ENCODE measurements at places on chromosomes 16 and 17.
A peak's percentile ranks its signal among the peaks of the same experiment; 100 is the strongest.

DNA sequence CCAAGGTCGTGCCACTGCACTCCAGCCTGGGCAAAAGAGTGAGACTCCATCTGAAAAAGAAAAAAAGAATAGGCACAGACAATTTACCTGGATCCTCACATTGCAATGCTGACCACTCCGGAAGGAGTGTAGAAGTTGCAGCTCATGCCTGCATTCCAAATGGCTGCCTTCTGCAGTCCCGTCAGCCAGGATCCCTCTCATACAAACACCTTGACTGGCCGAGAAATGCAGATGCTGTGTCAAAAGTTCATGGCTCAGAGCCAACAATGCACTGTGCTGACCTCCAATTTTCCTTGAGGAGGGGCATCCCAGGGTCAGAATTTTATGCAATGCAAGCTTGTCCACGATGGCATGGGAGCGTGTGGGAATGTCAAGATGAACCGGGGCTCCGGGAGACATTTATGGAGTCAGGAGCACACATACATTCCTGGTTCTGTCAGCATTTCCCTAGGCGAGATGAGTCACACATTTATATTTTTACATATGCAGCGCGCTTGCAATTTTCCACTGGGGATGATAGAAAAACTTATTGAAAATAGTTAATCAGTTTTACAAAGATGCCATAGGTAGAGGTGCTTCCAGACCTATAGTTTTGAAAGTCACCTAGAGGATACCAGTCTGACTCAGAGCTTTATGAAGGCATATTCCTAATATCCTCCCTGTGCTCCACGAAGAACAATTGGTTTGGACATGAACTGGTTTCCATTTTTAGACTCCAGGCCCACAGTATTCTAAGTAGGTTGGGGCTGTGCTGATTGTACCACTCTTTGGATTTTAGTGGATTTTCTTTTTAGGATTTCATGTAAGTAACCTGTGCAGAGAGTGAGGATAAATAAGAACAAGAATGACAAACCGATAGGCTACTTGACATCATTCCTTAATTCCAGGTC lies 614.6 kb downstream of the MAF start:
- DNase-seq: no peak

GRCh38 chr17:82019690-82020571 lies 2.7 kb downstream of the CENPX start:
- DNase-seq: peak; percentile 81

- no peak for DNase-seq
Measured at GRCh38 chr17:59558953-59559352, 6.5 kb upstream of the DHX40 start.

- DNase-seq: no peak
Measured at GRCh38 chr16:70601576-70602575, 44.5 kb upstream of the IL34 start.

- no peak for DNase-seq
Measured at GRCh38 chr16:87025676-87026075, 291.5 kb downstream of the C16orf95 start.

DNA sequence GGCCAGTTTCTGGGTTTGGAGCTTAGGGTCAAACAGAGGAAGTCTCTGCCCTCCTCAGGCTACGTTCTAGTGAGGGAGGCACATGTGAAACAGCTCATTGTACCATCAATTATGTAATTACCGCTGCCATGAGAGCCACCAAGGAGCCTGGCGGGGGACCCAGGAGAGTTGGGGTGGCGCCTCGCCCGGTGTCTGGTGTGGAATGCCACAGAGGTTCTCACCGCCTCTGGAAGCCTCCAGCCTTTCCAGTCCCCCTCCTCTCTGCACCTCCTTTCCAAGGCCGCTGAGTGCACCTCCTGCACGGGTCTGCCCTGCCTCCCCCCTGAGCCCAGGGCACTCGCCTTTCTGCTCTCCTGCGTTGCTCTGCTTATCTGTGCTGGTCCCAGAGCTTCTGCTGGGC lies 51.4 kb downstream of the SREBF1 start:
- no peak for DNase-seq

- DNase-seq: peak; percentile 77
Measured at GRCh38 chr16:3938843-3939624, 58.5 kb upstream of the CREBBP start.

GRCh38 chr17:80619535-80620235 lies 75.0 kb downstream of the RPTOR start:
- DNase-seq: no peak

DNA sequence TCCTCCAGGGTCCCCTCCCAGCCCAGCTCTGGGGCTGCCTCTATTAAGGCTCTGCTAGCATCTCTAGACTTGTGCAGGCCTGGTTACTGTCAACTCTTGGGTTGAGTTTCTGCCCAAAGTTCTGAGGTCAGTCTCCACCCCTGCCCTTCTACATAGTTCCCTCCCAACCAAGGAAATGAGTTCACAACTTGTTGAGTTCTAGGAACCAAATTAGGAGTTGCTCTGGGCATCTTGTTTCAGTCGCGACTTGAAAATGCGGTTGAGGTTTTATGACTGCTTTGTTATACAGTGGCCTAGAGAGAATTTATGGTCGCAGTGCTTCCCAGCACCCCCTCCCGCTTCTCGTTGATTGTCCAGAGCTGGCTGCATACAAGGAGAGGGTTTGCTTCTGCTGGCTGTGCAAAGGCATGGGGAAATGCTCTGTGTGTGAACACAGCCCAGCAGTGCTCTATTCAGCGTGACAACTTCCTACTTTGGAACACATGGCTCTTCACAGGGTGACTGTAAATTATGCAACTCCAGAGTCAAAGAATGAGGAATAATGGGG lies 20.2 kb downstream of the GNAO1 start:
- no peak for DNase-seq

DNA sequence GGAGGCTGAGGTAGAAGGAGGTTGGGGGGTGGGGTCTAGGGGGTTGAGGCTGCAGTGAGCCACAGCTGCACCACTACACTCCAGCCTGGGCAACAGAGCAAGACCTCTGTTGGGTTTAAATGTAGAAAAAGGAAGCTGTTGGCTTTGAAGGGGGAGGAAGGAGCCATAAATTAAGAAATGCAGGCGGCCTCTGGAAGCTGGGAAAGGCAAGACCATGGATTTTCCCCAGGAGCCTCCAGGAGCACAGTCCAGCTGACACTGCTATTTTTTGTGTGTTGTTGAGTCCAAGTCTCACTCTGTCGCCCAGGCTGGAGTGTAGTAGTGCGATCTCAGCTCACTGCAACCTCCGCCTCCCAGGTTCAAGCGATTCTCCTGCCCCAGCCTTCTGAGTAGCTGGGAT lies 15.9 kb downstream of the LITAF start:
- no peak for DNase-seq

DNA sequence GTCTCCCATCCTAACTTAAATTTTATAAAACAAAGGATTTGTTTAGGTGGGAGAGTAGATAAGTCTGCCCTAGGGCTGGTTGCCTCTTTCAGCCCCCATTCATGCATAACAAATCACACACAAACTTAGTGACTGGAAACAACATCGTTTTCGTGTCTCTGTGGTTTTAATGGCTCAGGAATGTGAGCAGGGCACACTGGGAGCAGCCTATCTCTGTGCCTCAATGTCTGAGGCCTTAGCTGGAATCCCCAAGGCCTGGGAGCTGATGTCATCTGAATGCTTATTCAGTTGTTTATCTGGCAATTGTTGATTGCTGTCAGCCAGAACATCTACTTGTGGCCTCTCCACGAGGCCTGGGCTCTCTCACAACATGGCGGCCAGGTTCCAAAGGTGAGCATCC lies 101.9 kb upstream of the HSBP1 start:
- DNase-seq: no peak

DNA sequence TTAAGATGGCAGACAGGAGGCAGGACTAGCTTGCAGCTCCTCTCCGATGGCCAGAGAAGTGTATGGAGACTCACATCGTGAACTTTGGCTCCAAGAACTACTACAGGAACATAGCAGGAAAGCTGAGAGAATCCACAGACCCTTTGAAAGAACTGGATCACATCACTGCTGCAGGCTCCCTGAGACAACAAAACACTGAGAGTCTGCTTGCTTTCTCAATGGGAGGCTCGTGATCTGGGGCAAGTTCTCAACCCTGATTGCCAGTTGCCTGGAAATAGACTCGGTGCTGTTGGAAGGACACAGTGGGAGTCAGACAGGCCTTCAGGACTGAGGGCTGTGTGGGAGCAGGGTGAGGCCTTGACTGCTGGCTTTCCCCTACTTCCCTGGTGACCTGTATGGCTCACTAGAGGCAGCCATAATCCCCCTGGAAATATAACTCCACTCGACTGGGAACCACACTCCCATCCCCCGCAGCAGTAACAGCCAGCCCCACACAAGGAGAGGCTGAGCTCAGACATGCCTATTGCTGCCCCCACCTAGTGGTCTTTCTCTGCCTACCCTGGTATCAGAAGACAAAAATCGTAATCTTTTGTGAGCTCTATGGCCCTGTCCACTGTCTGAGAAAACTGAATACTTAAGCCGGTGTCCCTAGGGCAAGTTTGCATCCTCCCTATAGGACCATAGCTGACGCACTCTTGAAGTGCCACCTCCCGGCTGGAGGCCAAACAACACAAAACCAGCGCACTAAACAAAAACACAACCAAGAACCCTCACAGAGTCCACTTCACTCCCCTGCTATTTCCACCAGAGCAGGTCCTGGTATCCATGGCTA lies 238.4 kb downstream of the CEP112 start:
- DNase-seq: peak; percentile 67

DNA sequence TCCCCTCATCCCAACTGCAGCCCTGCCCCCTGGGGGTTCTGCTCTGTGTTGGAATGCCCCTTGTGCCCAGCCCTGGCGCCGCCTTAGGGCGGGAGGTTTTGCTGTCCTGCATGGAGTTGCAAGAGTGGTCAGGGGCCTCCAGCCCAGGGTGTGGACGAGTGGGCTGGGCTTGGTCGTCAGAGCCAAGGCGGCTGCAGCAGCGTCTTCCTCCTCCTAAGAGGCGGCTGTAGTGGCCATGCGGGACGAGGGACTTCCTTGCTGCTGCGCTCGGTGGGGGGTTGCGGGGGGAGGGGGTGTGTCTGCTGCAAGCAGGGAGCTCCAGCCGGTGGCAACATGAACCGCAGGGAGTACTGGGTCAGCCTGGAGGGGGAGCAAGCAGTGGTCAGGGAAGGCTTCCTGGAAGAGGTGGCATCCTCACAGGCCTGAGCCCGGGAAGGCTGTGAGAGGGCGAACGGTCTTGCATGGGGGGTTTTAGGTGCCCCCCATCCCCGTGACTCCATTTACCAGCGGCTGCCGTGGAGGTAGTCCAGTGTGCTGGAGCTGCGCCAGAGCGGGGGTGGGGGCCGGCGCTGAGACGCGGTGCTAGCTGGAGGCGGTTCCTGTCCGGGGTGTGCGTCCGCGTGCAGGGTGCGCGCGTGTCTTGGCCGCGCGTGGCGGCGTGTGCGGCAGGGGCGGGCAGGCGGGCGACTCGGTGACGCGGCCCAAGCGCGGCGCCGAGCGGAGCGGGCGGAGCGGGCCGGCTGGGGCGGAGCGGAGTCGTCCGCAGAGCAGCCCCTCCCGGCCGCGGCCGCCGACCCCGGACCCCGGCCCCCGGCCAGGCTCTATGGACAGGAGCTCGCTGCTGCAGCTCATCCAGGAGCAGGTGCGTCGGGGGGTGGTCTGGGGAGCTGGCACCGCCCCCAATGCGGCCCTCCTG lies at the start of gene RHBDL1:
TSS of gene RHBDL1 (plus strand) at position 704 of the 916 bp plus-strand sequence. CDS start at position 824, 120 bp downstream.
- DNase-seq: peak; percentile 54

DNA sequence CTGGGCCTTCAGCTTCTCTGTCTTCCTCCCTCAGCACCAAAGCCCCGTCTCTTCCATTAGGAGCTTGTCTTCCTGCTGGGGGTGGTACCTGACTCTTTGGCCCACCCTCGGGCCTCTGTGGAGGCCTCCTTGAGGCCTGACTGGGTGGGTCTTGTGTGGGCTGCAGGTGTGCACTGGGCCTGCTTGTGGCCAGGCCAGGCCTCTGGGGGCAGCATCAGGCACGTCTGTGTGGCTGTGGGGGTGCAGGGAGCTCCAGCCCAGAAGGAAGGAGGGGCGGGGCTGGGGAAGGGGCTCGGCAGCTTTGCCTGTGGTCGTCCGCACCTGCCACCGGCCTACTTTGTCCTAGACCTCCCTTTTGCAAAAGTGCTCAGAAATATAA lies 7.0 kb downstream of the PIGQ start:
- DNase-seq: no peak

GRCh38 chr17:7843536-7844291 lies 9.7 kb downstream of the KDM6B start:
- DNase-seq: peak; percentile 66

DNA sequence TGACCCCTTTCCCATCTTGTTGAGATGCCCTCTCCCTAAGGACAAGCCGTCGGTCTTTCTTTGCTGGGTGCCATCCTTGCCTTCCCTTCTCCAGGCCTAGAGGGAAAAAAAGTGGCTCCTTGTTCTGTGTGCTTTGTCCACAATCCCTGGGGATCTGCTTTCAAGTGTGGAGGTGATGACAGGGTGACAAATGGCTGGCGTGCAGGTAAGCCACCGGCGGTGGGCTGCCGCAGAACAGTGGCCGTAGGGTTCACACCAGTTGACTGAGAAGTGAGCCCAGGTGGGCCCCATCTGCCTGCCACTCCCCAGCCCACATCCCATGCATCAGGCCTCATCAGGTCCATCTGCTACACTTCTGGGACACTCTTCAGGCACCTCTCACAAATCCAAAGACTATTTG lies 11.4 kb upstream of the CALB2 start:
- DNase-seq: no peak

DNA sequence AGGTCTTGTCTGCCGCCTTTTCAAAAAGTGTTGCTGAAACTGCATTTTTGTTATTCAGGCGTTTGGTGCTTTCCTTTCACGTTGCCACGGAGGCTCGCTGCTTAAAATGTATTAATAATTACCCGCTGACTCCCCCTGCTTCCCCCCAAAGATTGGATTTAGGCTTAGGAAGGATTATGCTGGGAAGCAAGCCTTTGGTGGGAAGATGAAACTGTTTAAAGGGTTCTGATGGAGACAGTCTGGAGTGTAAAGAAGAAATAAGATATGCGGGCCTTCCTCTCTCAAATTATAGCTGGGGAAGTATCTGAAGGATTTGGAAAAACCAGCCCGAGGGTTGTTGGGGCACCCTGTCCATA lies 1.1 kb downstream of the KSR1 start:
- no peak for DNase-seq

DNA sequence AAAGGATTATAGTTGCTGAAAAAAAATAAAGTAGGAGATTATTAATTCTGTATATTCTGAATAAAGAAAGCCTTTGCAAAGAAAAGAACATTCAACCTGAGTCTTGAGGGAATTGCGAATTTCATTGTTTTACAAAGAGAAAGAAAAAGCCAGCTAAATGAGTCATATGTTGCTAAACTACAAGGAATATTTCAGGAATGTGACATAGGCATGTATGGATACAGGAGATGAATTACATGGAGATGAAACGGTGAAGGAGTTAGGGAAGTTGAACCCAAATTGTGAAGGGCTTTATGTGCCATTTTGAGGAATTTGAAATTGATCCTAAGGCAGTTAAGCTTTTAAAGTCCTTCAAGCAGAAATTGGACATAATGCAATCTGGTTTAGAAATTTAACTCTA lies 177.3 kb upstream of the RBL2 start:
- no peak for DNase-seq

- DNase-seq: peak; percentile 93
Measured at GRCh38 chr17:77429969-77430752, 289.4 kb downstream of the SEC14L1 start.

- peak; percentile 63 for DNase-seq
Measured at GRCh38 chr16:3654249-3654991, at the start of gene DNASE1. Gene DNASE1, plus strand, starts transcription at chr16:3654691. Its CDS starts 683 bp downstream, at chr16:3655374.

GRCh38 chr17:7323731-7324437 lies 5.3 kb downstream of the NEURL4 start:
- DNase-seq: no peak

Measured in SK-N-DZ (cell line).